Stimulated activated CD8-positive, alpha-beta memory T cell treated with anti-CD3 and anti-CD28 coated beads, Interleukin-15, amount 100 ng/mL, for 24 hours (primary cell): ENCODE measurements at places on chromosomes 11 and 22.

GRCh38 chr11:128415539-128415938 lies 171.8 kb downstream of the ETS1 start:
- DNase-seq = no peak

GRCh38 chr11:36411202-36411640 lies 98.9 kb downstream of the TRAF6 start:
- DNase-seq = no peak

GRCh38 chr11:113308601-113309000 lies 5.8 kb upstream of the TTC12 start:
- no peak for DNase-seq

- DNase-seq = no peak
Measured at GRCh38 chr11:105548359-105548758, 61.5 kb upstream of the GRIA4 start.
